SW480 (cell line): ENCODE measurements at places on chromosomes 16 and 17.

- no peak for DNase-seq
Observed at GRCh38 chr17:2723997-2724783, 12.6 kb upstream of the CLUH start.

DNA sequence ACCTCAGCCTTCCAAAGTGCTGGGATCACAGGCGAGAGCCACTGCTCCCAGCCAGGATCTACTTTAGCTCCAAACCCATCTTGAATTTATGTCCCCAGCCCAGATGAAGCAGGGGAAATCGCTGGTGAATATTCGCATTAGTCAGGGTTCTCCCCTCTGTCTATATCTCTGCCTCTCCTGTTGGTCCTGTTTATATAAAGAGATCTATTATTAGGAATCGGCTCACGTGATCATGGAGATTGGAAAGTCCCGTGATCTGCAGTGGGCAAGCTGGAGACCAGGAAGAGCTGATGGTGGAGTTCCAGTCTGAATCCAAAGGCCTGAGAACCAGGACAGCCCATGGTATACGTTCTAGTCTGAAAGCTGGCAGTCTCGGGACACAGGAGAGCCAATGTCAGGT lies 382.8 kb downstream of the SEC14L1 start:
- no peak for DNase-seq

DNA sequence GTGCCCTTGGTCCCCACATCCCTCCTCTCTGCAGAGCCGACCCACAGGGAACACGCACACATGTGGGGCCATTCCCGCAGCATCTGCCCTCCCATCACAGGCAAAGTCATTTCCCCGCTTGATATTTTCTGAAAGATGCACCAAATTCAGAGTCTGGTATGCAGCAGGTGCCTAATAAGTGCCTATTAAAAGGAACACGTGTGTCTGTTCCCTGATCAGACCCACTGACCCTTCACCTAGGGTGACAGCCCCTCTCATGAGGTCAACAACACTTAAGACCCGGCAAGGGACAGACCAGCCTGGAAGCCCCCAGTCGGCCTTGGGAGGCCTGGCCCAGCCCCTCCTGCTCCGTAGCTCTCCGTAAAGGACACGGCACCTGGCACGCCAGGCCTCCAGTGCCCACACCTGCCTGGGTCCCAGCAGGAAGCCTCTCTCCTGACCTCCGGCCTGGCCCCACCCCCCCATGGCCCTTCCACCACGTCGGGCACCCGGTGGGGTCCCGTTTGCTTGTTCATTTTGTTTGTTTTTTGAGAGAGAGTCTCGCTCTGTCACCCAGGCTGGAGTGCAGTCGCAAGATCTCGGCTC lies 20.0 kb downstream of the UNKL start:
- no peak for DNase-seq

DNA sequence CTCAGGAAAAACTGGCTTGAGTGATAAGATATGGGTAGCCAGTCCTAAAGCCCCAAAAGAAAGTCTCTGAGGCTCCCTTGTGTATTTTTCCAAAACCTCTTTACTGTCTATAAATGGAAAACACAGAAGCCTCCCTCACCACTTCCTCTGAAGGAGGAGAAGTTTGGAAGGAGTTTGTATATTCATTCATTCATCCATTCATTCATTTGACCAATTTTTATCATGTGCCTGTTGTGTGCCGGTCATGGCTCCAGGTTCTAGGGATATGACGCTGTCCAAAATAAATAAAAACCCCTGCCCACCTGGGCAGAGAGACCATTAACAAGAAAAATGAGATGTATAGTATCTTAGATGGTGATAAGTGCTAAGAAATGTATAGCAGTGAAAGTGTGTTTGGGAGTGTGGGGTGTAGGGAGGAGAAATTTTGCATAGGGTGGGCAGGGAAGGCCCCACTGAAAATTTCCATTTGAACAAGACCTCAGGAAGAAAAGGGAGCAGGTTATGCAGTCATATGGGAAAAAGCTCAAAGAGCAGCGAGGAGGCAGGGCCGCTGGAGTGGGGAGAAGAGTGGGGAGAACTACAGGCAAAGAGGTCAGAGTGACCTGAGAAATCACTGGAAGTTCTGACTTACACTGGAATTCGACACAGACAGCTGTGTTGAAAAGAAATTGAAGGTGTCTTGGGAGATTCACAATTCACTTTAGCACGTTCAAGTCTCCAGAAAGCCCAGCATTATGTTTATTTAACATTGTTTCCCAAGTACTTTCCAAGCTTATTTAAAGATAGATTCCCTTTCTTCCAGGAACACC lies 6.1 kb upstream of the WIPI1 start:
- no peak for DNase-seq

- DNase-seq = no peak
Observed at GRCh38 chr16:84677849-84678248, 22.0 kb upstream of the USP10 start.

- no peak for DNase-seq
Observed at GRCh38 chr17:46097497-46097896, 95.7 kb downstream of the KANSL1 start.

DNA sequence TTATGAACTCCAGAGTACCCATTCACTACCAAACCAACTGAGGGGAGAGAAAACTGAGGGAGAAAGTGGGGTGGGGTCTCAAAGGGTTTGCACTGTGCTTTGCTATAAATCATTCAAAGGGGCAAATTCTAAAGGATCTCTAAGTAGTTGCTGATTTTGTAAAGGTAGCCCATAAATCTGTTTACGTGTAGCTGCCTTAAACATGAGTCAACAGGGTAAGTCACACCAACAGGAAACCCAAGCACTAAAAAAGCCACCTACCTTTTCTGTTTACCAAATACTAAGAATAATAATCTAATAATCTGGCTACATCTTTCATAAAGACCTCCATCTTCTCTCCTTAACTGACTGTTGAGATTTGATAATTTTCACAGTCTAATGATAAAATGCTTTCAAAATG lies 8.4 kb upstream of the HSBP1 start:
- DNase-seq = no peak

- DNase-seq = no peak
Observed at GRCh38 chr16:35631261-35631945, 2172.0 kb downstream of the TP53TG3F start.

DNA sequence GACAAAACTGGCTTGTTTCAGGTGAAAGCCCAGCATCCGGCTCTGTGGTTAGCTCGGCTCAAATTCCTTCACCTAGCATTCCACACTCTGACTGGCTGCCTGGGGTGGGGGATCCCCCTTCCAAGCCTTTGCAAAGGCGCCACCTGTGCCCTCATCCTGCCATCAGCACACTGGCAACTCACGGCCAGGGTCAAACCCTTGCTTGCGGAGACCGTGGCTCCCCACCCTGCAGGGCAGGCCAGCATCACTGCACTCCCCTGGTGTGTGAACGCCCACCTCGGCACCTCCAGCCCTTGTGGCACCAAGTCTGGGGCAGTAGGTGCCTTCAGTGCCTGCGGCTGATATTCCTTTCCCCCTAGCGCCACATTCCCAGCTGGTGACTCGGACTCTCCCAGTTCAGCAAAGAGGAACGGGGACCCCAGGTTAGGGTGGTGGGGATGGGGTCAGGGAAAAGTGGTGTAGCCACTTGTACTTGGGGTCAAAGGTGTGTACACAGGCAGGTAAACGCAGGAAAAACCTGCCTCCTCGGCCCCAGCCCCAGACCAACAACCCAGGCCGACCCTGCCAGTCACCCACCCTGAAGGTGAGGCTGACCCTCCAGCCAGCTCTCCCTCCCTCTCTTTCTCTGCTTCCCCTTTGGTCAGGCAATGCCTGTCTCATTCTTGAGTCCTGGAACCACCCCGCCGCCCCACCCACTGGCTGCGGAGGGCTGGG lies 1.1 kb downstream of the FLII start:
- peak; percentile 73 for DNase-seq

DNA sequence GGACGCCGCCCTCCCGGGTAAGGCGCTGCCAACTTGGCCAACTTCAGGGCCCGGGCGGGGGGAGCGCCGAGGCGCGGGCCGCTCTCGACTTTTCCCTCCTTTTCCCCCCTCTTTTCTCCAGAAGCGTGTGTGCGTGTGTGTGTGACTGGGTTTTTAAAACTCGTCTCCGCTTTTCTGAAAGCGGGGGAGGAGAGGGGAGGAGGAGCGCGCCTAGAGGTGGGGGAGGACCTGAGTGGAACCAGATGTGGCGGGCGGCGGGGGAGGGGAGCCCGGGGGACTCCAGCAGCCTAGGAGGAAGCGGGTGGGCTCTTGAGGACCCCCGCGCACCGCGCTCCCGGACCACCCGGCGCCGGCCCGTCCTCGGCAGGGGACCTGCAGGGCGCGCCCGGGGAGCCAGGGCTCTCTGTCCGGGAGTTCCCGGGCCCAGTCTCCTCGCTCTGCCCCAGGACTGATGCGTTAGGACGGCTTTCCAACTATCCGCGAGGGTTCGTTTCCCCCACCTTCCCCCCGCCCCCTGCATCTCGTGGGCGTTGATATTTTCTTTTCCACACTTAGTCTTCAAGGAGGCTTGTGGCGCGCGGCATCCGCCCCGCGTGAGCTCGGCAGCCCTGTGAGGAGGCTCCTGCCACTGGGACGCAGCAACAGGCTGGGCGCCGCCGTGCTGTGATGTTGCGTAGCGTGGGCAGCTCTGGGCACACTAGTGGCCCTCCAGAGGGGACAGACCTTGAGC lies 599 bp downstream of the MRC2 start:
- no peak for DNase-seq

GRCh38 chr17:79658811-79659207 lies 48.0 kb upstream of the RBFOX3 start:
- DNase-seq = peak; percentile 33

DNA sequence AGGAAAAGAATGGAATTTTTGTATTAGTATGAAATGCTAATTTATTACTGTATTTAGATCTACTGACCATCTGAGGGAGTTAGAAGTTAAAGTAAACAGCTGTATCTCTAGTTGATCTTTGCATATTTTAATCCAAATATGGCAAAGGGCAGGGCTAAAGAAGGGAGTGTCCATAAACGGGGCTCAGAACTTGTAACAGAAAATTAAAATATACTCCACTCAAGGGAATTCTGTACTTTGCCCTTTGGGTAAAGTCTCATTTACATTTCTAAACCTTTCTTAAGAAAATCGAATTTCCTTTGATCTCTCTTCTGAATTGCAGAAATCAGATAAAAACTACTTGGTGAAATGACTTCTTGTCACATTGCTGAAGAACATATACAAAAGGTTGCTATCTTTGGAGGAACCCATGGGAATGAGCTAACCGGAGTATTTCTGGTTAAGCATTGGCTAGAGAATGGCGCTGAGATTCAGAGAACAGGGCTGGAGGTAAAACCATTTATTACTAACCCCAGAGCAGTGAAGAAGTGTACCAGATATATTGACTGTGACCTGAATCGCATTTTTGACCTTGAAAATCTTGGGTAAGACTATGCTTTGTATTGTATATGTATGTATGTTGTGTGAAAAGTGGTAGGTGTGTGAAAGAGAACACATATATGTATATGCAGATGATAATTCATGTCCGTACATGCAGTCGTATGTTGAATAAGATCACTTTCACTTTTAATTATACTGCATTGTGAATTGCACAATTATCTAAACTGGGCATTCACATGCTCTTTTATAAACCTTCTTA lies at the start of gene ASPA:
Gene ASPA (plus strand): TSS at position 186 of the 799 bp plus-strand sequence. CDS start 163 bp downstream, at position 349.
- no peak for DNase-seq

DNA sequence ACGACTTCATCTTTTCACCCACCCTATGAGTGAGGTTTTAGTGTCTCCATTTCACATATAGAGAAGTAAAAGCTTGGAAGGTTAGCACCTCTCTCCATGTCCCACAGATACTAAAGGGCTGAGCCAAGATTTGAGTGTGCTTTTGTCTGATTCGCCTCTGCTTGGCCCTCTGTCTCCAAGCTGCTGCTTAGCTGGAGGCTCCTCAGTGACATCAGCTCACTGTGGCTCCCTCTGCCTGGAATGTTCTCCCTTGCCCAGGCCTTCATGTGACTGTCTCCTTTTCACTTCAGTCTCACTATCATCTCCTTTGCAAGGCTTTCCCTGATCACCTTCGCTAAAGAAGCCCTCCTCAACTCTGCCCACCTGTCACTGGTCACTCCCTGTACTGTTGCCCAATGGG lies 84.5 kb upstream of the HSBP1 start:
- DNase-seq = no peak
